GM04504 (cell line): ENCODE measurements at places on chromosomes 13 and 19.

- DNase-seq, result no peak
Measured at GRCh38 chr19:29952646-29953045, 10.6 kb downstream of the URI1 start.

- no peak for DNase-seq
Measured at GRCh38 chr13:91946498-91947070, 548.2 kb downstream of the GPC5 start.

- DNase-seq, result no peak
Measured at GRCh38 chr13:71089056-71089455, 777.9 kb downstream of the DACH1 start.

DNA sequence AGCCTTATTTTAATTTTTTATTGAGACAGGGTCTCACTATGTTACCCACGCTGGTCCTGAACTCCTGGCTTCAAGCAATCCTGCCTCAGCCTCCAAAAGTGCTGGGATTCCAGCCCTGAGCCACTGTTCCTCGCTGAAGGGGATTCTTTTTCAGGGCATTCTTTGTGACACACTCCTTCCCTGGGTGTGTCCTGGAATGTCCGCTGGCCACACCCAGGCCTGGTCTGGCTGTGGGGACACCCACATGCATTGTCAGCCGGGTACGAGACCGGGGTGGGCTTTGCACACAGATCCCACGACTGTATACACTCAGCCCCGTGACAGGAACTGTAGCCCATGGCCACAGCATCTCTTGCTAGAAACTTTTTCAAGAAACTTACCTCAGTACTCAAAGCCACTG is 34.4 kb upstream of the GATAD2A start:
- DNase-seq, result no peak
